Glomerular endothelial cell (primary cell): ENCODE measurements at places on chromosomes 4 and X.

GRCh38 chr4:88320780-88321373 lies 36.5 kb upstream of the PPM1K start:
- no peak for DNase-seq

- no peak for DNase-seq
These were observed 37.9 kb upstream of the SLC4A4 start for GRCh38 chr4:71300964-71301363.

GRCh38 chr4:53840643-53841042 lies 223.8 kb downstream of the CHIC2 start:
- DNase-seq: no peak

GRCh38 chr4:146059865-146060264 lies 115.7 kb upstream of the LSM6 start:
- DNase-seq: no peak

DNA sequence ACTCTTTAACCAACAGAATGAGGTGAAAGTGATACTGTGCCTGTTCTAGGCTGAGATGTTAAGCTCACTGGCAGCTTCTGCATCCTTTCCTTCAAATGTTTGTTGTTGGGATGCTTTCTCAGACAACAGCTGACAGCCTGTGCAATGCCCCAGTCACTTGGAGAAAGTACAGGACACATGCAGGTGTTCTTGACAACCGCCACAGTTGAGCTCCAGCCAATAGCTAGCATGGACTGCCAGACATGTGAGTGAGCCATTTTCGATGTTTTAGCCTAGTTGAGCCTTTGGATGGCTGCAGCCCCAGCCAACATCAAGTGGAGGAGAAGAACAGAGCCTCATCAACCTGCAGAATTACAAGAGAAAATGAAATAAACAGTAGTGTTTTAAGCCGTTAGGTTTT lies 94.1 kb upstream of the PPP3CA start:
- no peak for DNase-seq

DNA sequence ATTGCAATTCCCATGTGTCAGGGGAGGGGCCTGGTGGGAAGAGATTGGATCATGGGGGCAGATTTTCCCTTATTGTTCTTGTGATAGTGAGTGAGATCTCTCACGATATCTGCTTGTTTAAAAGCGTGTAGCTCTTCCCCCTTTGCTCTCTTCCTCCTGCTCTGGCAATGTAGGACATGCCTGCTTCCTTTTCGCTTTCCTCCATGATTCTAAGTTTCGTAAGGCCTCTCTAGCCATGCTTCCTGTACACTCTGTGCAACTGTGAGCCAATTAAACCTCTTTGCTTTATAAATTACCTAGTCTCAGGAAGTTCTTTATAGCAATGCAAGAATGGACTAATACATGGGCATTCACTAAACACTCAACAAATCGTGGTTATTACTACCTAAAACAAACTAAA lies 37.2 kb upstream of the PAPSS1 start:
- DNase-seq: no peak

DNA sequence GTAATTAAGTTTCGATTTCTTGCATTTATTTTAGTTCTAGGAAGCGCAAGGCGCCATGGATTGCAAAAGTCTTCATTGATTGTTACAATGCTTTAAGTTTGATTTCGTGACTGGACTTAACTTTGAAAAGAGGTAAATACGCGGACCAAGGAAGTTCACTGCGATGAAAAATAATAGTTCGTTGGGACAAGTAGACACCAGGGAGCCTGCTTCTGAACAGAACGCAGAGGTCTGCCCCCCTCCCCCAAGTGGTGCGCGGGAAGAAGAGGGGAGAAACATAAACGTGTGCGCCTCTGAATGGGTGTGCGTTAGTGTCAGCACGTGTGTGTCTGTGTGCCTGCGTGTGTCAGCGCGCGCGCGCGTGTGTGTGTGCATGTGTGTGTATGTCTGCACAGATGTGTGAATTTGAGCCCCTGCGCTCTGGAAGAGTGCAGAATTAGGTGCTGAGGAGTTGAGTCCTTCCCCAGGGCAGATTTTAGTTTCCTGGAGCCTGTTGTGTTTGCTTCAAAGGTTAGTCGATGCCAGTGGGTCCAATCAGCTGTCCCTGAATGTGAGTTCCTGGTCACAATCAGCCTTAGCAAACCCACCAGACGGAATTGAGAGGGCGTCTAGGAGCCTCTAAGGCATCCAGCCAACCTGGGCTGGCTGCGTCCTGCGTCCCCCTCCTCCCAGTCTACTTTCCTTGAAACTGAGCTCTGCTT lies 5.8 kb upstream of the POU4F2 start:
- DNase-seq: no peak

- DNase-seq: no peak
These were observed 71.3 kb upstream of the PUDP start for GRCh38 chrX:7219153-7219705.

GRCh38 chr4:163350672-163351071 lies 7.0 kb downstream of the NPY5R start:
- DNase-seq: no peak

DNA sequence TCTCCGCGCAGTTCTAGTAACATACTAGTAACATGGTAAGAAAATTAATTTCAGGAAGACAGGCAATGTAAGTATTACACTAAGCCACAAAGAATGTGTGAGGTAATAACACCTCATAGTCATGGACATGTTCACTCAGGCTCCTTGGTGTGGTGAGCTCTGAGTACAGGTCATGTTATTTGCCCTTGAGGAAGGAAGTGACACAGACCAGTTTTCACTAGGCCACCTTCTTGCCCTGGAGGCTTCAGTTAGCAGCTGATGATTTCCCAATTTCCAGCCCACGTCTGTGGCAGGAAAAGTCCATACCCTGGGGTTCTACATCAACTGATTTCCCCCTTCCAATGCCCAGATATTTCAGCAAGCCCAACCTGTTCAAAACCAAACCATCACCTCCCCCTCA lies 6.7 kb downstream of the APOO start:
- no peak for DNase-seq

DNA sequence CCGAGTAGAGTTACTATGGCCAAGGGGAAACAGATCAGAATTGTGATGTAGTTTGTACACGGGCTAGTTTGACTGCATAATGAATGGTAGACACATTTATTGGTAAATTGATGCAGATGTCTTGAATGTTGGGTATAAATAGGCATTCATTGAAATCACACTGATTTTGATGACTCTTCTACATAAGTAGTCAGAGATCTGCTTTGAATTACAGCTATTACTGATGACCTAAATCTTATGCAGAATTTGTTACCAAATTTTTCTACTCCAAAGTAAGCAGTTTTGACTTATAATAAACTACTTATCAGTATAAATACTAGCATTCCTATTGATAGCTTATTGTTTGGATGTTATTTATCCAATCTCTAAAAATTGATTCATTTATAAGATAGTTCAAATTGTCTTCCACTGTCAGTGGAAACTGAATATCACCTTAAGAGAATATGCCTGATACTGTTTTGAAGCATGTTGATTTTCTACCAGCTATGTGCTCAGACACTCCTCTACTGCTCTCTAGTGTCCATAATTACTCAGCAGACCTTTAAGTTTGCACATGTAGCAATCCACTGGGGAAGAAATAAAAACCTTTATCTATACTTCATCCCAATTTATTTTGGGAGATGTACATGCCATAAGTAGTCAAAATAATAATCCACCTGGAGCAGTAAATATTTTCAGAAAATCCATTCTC lies 120.3 kb downstream of the RASL11B start:
- DNase-seq: peak; percentile 41

DNA sequence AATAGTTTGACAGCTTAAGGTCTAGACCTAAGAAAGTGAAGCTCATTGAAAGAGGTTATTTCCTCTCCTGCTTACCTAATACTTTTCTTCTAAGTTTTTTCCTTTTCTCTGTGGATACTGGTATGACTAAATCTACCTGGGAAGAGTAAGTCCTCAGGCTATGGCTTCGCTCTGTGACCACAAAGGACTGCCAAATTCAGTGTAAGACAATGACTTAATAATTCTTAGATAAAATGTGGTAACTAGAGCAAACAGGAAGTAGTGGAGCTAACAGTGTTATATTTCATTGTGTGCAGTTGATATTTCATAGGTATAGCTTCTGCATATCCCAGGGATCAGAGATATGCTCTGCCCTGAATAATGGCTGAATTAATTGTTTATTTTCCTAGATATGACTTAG lies 418.9 kb downstream of the CCSER1 start:
- no peak for DNase-seq

GRCh38 chrX:17968367-17968766 lies 107.3 kb upstream of the RAI2 start:
- DNase-seq: no peak

- DNase-seq: no peak
These were observed 720.9 kb downstream of the RAPGEF2 start for GRCh38 chr4:159823743-159824142.

GRCh38 chr4:125266901-125267604 lies 47.7 kb upstream of the FAT4 start:
- no peak for DNase-seq

- DNase-seq: no peak
These were observed 80.0 kb downstream of the ARSJ start for GRCh38 chr4:113899271-113900070.

- DNase-seq: no peak
These were observed 483.7 kb upstream of the INTU start for GRCh38 chr4:127149086-127149485.

DNA sequence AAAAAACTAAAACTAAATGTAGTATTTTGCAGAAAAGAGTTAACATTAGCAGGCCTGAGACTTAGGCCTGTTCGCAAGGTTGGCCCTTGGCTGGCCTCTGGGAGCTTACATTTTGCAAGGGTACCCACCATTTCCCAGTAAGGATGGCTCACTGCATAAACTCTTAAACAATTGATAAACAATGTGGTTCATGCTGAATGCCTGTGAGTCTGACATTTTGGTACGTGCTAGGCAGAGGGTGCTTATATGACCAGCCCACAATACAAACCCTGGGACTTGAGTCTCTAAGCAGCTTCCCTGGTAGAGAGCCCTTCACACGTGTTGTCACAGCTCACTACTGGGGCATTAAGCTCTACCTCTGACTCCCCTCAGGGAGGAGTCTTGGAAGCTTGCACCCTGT lies 7.4 kb downstream of the PRPS2 start:
- no peak for DNase-seq

GRCh38 chrX:72094894-72095293 lies 36.8 kb downstream of the RTL5 start:
- peak; percentile 57 for DNase-seq

DNA sequence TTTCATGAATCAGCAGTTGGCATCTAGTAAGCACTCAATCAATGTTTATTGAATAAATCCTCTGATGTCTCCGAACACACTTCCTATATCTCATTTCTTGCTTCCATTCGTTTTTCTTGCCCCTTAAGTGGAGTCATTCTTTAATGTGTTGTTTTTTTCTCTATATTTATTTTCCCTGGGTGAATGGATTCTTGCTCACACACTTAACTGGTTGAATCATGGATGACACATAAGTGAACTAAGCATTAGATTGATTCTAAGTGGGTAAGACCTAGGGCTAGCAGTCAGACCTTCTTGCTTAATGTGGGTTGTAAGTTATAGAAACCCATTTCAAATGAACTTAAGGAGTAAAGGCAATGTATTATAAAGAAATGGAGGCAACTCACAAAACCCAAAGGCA lies 111.1 kb downstream of the RTL3 start:
- no peak for DNase-seq

- no peak for DNase-seq
These were observed 11.1 kb downstream of the EXOC1L start for GRCh38 chr4:55830716-55831115.

DNA sequence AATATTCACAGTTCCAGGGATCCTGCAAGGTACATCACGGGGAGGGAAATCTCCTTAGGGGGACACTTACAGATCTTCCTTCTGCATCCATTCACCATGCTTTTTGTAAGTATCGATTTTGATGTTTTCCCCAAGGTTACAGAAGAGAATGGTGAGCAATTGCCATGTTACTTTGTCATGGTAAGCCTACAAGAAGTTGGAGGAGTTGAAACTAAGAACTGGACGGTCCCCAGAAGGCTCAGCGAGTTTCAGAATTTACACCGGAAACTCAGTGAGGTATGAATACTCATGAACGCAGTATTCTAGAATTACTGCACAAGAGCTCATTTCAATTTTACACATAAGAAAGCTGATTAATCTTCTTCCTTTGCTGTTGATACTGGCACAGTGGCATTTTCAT lies 53.9 kb downstream of the LRP2BP start:
- no peak for DNase-seq

DNA sequence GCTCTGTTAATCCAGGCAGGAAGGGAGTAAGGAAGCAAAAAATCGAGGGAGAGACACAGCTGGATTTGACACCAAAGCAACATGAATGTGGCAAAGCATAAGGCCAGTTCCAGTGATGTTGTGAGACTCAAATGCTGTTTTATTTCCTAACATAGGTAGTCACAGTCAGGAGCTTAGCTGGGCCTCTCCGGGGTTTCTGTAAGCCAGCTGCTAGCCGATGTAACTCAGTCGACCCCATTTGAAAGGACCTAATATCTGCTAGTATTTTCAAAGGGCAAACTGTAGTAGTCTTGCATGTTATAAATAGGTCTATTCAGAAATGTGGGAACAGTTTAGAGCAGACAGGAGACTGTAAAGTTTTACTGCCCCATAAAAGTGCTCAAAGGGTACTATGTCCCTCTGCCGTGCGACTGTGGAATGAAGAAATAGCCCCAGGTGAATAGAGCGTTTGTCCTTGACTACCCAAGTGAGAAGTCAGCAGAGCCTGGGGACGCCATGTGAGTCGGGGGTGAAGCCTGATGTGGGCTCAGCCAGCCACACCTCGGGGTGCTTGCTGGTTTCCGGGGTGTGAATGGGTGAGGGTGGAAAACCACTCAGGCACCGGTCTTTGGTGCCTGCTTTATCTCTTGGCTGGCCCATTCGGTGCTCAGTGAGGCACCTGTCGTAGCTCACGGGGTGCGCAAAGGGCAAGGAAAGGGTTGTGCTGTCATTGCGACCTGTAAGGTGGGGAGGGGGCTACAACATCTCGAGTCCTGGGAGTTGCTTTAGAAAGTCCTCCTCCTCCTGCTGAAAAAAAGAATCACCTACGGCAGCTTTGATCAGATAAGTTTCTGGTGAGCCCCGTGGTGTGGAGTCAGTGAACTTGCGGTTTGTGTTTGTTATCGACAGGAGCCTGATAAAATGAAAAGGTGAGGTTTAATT lies 745 bp downstream of the TRIM2 start:
- DNase-seq: no peak

- DNase-seq: no peak
These were observed 24.9 kb downstream of the LHFPL1 start for GRCh38 chrX:112654871-112655270.

- no peak for DNase-seq
These were observed 10.0 kb upstream of the SPP1 start for GRCh38 chr4:87965501-87965975.

- no peak for DNase-seq
These were observed 11.8 kb downstream of the UGT2B15 start for GRCh38 chr4:68658672-68659071.

GRCh38 chr4:48778431-48779094 lies 1.5 kb downstream of the FRYL start:
- DNase-seq: no peak

DNA sequence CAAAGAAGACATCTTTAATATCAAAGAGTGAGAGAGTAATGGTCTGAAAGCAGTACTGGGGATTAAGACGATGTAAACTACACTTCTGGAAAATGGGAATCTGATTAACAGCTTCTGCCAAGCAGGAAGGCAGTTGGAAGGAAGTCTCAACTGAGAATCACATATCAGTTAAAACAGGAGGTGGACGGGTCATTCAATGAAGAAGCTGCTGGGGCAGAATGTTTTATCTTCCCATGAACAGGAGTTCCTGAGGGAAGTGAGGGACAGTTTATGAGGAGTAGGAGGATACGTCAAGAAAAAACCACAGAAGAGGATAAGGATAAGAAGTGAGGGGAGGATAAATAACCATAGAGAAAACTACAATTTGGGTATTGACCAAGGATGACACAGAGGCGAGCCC lies 38.7 kb upstream of the MAGEA10 start:
- no peak for DNase-seq
